ENCODE measurements at places on chromosomes 11 and 22. TPM values are rescaled to one million over a fixed set of nuclear protein-coding genes. Genes with fewer than 3 reads are reported as not detected.

Gene NXPE1
- not detected for total RNA-seq

DNA sequence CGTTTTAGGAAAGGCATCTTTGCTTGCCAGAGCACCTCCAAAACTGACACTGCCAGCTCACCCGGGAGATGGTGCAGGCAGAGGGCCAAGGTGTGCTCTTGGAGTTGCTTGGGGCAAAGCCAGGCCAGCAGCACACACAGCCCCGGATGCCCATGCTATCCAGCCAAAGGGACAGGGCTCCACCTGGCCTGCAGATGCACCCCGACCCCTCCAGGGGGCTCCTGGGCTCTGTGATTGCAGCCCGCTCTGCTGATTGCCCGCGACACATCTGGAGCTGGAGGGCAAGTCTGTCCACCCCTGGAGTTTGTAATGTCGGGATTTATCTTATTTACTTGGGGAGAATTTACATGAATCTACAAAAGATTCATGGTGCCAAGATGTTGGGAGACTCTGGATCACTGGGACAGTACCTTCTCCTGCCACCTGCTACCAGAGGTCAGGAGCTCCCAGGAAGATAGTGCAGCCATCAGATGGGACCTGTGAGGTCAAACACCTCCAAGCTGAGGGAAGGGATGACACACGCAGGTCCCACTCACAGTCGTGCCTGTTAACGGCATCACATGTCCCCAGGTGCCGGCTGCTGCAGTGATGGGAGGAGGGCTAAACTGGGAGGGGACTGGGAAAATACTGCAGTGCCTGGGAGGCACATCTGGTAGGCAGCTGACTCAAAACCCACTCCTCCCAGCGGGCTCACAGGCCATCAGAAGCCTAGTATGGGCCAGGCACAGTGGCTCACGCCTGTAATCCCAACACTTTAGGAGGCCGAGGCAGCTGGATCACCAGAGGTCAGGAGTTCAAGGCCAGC is 17.2 kb downstream of the CBX7 start:
- peaks cover 8% of the 10 kb centered on the region for H3K4me1 ChIP-seq
- H3K36me3 ChIP-seq, result peaks cover 15% of the 10 kb centered on the region
- H3K27ac ChIP-seq, result no peak overlapping the region

Gene POTEH
- 0.25 TPM for total RNA-seq

DNA sequence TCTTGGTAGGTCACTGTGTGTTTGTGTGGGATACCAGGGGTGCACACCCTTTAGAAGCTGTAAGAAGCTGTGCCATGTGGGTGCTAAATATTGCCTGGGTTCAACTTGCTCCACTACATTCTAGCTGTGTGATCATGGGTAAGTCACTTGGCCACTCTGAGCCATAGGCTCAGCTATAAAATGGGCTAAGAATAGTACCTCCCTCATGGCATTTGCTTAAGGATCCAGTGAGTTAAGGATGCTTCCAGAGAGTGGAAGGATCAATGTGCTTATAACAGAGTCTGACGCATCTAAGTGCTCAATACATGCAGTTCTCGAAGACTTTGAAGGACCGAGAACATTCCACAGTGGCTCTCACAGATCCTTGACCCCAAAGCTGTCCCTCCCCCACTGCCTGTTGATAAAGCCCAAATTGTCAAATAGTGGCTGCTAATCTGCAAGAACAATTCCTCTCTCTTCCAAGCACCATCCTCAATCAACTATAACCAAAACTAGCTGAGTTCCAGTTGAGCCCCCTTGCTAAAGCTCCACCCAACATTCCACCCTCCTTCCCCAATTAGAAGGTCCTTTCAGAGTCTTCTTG is 13.2 kb upstream of the TMPRSS6 start:
- peaks cover 23% of the 10 kb centered on the region for H3K36me3 ChIP-seq
- H3K4me1 ChIP-seq, result peaks cover 59% of the 10 kb centered on the region
- H3K4me3 ChIP-seq, result no peak overlapping the region
- peak overlapping the region; percentile 84 for H3K27ac ChIP-seq

GRCh38 chr22:31089160-31090100 is 8.3 kb downstream of the SMTN start:
- peak; percentile 65 for DNase-seq
- H3K27me3 ChIP-seq, result no peaks in the 10 kb centered on the region
- no peaks in the 10 kb centered on the region for H3K36me3 ChIP-seq
- no peak overlapping the region for H3K4me3 ChIP-seq
- peaks cover 14% of the 10 kb centered on the region for H3K4me1 ChIP-seq

GRCh38 chr11:6248248-6248647 is 9.4 kb downstream of the CNGA4 start:
- H3K36me3 ChIP-seq, result no peaks in the 10 kb centered on the region
- no peaks in the 10 kb centered on the region for H3K4me1 ChIP-seq
- H3K27ac ChIP-seq, result no peak overlapping the region
- no peak overlapping the region for H3K4me3 ChIP-seq
- no peak for DNase-seq

DNA sequence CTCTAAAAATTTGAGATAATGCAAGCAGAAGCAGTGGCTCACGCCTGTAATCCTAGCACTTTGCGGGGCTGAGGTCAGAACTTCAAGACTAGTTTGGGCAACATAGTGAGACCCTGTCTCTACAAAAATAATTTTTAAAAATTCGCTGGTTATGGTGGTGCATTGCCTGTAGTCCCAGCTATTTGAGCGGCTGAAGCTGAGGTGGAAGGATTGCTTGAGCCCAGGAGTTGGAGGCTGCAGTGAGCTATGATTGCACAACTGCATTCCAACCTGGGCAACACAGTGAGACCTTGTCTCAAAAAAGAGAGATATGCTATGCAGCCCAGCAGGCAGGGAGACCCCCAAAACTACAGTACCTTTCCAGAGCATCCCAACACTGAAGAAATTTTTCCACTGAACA is 2.3 kb downstream of the CTSC start:
- peak overlapping the region; percentile 75 for H3K27ac ChIP-seq
- no peaks in the 10 kb centered on the region for H3K27me3 ChIP-seq
- DNase-seq, result no peak

GRCh38 chr22:45997077-45997776 is 20.3 kb upstream of the WNT7B start:
- no peak for DNase-seq
- H3K4me3 ChIP-seq, result no peak overlapping the region
- no peaks in the 10 kb centered on the region for H3K27me3 ChIP-seq

DNA sequence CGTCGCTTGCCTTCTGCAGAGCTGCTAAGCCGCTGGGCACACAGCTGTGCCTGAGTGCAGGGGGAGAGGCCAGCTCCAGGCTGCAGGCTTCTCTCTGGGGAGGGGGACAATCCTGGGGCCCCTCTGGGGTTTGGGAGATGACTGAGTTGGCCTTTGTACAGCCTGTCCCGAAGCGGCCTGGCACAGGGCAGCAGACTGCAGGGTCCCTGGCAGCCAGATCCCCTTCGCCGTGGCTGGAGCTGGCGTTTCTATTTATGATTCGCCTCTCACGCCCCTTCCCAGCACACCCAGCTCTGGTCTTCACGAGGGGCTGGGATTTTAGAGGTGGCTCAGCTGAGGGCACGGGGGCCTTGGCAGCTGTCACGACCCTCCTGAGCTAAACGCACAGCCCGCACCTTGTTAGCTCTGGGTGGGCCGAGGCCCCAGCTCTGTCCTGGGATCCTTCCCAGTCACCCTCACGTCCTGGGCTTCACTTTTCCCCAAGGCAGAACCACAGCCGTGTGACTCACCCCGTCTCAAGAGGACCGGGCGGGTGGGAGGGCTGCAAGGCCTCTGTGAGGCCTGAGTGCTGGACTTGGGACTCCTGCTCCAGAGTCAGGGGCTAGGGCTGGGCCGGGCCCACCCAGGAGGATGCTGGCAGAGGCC is 18.4 kb downstream of the OSBPL5 start:
- no peak overlapping the region for H3K27ac ChIP-seq
- H3K4me1 ChIP-seq, result peaks cover 93% of the 10 kb centered on the region

Measured in natural killer cell (primary cell).